ENCODE measurements at places on chromosomes 2 and 18.

DNA sequence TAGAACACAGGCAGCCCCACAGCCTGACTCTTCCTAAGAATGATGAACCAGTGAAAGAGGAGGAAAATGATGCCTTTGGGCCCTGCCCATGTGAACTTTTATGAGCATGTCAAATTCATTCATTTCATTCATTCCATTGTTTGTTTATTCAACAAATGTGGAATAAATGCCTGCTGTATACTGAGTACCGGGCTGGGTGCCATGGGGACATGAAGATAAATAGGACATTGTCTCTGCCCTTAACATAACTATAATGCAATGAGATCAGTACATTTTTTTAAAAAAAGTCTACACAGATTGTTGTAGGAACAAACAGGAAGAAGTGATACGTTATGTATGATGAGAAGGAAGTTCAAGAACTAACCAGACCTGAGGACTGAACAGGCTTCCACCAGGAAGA is 14.7 kb downstream of the MREG start:
- no peak for DNase-seq

GRCh38 chr2:181978351-181979150 is 7.1 kb upstream of the PPP1R1C start:
- DNase-seq, result no peak

DNA sequence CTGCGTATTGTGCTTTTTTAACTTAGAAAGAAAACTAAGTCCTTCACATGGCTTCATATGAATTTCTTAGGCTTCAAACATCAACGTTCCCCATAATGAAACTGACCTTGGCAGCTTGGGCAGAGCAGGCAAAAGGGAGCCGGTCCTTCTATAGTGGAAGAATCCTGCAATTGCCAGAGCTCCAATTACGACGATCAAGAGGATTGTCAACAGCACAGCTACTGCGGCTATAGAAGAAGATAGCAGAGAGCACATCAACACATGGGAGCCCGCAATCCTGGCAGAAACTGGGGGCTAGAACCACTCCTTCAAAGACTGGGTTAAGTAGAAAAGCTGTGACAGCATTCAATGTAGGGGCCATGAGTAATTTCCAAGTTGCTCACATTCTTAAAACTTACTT is 69.8 kb downstream of the DHRS9 start:
- no peak for DNase-seq

DNA sequence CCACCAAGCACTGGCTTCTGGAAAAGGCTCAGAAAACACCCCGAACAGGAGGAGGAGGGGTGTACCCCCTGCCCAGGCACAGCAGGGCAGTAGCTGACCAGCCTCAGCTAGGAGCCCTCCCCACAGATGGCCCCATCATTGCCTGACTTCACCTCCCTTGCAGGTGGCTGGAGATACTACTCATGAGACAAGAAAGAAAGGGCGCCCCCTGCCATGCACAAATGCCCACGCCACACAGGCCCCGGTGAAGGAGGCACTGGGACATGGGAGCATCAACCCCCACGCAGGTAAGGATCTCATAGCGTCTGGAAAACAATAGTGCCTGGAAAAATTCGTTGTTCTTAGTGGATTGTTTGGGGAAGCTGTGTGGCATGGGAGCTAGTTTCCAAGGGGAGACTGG is 240.6 kb downstream of the TFCP2L1 start:
- DNase-seq, result no peak

DNA sequence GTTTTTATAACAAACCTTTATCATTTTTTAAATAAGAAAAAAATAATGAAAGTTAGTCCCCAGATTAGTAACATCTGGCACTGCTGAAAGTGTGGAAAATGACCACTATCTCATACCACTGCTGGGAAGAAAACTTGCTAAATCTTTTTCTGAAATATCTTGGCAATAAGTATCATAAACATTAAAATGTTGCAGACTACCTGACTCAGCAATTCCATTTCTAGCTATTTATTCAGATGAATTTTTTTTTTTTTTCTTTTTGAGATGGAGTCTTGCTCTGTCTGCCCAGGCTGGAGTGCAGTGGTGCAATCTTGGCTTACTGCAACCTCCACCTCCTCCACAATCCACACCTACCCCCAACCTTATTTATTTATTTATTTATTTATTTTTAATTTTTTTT is 35.3 kb upstream of the SOS1 start:
- no peak for DNase-seq

DNA sequence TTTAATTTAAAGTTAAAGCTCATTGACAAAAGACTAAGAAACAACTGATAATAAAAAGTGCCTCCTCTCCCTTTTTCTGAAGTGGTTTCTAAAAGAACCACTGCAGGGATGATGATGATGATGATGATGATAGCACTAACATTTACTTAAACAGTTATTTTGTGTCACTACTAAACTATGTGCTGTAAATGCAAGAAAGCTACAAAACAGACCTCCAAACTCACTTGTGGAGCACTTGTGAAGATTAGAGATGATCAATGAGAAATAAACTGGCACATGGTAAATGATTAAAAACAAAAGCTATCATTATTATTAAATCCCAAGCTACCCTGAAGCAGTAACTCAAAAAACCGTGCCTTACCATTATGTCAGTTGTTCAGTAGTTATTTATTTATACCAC is 88.7 kb downstream of the SLC8A1 start:
- DNase-seq, result peak; percentile 30

- DNase-seq, result no peak
Measured at GRCh38 chr2:106057206-106057605, 136.9 kb downstream of the UXS1 start.

DNA sequence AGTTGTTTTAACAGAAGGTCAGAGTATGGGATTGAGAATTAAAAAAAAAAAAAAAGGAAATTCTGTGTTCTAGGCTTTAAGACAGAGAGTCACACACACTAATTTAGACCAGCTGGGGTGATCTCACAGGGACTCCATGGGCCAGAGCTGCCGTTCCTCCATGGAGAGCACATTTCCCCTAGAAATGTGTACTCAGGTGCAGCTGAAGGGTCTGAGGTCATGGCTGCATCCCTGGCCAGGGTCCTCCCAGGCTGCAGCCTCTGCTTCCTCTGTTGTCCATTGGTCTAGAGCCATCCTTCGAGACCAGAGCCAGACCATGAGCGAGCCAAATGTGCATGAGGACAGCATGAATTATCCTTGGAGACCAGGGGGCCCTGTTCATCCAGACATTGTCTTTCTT is 190.1 kb upstream of the TNP1 start:
- no peak for DNase-seq
